ENCODE measurements at places on chromosomes 7 and 10. TPM values are rescaled to one million over a fixed set of nuclear protein-coding genes. Genes with fewer than 3 reads are reported as not detected.

DNA sequence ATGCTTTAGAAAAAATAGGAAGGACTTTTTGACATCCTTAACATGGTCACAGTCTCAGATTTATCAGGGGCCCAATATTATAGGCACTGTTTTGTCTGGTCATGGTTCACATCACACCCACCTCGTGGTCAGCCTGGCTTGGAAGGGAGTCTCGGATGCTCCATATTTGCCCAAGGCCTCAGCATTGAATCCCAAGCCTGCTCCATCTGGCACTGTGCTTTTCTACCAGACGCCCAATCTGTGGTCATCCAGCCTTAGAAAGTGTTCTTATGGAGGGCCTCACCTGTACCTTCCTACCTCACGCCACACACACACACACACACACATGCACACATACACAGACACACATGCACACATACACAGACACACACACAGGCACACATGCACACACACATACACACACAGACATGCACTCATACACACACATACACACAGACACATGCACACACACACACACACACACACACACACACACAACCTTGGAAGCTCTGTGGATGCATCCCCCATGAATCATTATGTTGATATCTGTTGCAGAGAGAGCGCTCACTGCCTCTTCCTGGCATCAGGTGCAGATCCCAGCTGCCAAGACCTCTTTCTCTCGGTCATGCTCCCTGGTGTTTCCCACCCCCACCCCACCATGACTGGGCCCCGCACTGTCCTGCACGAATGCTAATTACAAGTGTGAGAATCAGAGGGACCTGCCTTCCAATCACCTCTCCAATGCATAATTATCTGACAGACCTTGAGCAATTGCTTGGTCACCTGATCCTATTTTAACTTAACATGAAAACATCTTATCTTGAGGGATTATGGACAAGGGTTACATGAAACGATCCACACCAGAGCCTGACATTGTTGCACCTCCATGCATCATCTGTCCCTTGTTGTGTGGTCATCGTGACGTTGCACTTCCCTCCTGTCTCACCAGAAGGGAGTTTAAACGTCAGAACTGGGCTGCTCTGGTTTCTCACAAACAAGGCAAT lies 122.7 kb upstream of the TMEM72 start:
- H3K4me1 ChIP-seq, result no peaks in the 10 kb centered on the region
- H3K27ac ChIP-seq, result no peak overlapping the region
- H3K36me3 ChIP-seq, result no peaks in the 10 kb centered on the region
- no peaks in the 10 kb centered on the region for H3K27me3 ChIP-seq
- DNase-seq, result no peak

GRCh38 chr7:15801551-15801950 lies 115.1 kb upstream of the MEOX2 start:
- H3K27me3 ChIP-seq, result no peaks in the 10 kb centered on the region
- no peak overlapping the region for H3K4me3 ChIP-seq
- H3K27ac ChIP-seq, result no peak overlapping the region
- H3K4me1 ChIP-seq, result no peaks in the 10 kb centered on the region

The ARMC10 gene
- total RNA-seq, result 51.1 TPM

The C10orf53 gene
- total RNA-seq, result not detected

GRCh38 chr7:154306036-154306435 lies 253.8 kb downstream of the DPP6 start:
- DNase-seq, result no peak
- no peak overlapping the region for H3K27ac ChIP-seq
- peaks cover 24% of the 10 kb centered on the region for H3K27me3 ChIP-seq
- no peaks in the 10 kb centered on the region for H3K36me3 ChIP-seq
- no peak overlapping the region for H3K4me3 ChIP-seq
- H3K4me1 ChIP-seq, result no peaks in the 10 kb centered on the region

All from activated naive CD8-positive, alpha-beta T cell treated with anti-CD3 and anti-CD28 coated beads for 36 hours (primary cell).